Peyer's patch (tissue), 4 donors: ENCODE measurements at places on chromosomes 2 and 18. TPM values are rescaled to one million over a fixed set of nuclear protein-coding genes. Genes with fewer than 3 reads are reported as not detected.

DNA sequence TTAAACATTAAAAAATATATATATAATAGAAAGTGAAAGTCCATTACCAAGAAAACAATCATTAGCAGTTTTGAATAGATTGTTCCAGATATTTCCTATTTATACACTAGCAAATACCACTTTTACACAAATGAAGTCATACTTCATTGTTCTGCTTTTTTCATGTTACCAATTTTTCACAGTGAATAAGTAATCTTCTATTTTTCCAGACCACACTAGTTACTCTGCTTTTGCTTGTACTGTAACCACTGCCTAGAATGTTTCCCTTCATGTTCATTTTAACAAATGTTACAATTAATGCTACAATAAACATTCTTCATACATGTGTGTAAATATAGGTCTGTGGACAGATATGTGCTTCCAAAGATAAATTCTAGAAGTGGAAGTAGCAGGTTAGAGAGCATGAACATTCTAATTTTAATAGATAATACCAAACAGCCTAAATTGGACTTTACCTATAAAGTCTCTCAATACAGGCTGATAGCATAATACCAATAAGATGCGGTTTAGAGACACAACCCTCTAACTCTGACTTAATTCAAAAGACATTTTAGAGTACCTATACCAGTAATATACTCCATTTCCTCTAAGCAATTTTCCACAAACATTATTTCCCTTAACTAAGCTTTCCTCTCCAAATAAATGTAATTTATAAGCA is 17.0 kb downstream of the ITSN2 start:
- H3K36me3 ChIP-seq: no peaks in the 10 kb centered on the region
- no peaks in the 10 kb centered on the region for H3K27me3 ChIP-seq
- H3K4me1 ChIP-seq: peaks cover 35% of the 10 kb centered on the region
- no peak for DNase-seq
- H3K4me3 ChIP-seq: no peak overlapping the region
- no peak overlapping the region for H3K27ac ChIP-seq

DNA sequence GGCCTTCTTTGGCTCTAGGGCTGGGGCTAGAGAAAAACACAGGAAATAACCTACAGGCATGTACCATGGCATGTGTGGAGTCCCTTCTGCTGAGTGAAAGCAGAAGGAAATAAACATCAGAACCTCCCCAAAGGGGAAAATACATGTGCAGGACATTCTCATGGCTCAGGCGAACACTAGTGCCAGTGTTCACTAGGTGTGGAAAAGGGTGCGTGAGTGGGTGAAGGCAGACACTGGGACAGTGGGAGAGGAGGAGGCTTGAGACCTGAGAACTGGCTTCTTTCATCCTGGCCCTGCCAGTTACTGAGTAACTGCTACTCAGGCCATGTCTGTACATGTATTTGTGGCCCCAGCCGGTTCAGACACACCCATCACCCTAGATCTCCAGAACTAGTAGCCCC is 268.2 kb downstream of the PRKCE start:
- H3K27me3 ChIP-seq: no peaks in the 10 kb centered on the region
- no peak overlapping the region for H3K27ac ChIP-seq
- no peak overlapping the region for H3K4me3 ChIP-seq
- no peak for DNase-seq
- no peaks in the 10 kb centered on the region for H3K4me1 ChIP-seq

DNA sequence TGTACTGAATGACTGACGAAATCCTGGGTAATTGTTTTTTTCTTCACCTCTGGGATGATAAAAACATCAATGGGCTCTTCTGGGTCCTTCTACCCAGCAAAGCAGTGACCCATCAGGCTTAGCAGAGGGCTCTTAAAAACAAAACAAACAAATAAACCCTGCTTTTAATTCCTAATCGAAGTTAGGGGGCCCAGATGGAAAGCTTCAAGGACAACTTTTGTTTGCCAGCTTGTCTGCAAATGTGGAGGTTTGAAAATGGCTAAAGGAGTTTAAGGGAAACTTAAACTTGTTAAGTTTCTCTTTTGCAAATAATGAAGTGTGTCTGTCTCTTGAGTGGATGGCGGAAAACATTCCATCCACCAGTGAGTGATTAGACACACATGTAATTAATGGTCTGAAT is 327.2 kb downstream of the SATB2 start:
- H3K27me3 ChIP-seq: no peaks in the 10 kb centered on the region
- H3K4me1 ChIP-seq: no peaks in the 10 kb centered on the region
- no peak overlapping the region for H3K27ac ChIP-seq
- DNase-seq: no peak
- H3K4me3 ChIP-seq: no peak overlapping the region
- H3K36me3 ChIP-seq: no peaks in the 10 kb centered on the region

GRCh38 chr18:67104700-67105284 is 411.7 kb downstream of the DSEL start:
- H3K4me3 ChIP-seq: no peak overlapping the region
- no peaks in the 10 kb centered on the region for H3K36me3 ChIP-seq
- H3K27ac ChIP-seq: no peak overlapping the region
- DNase-seq: peak; percentile 75

DNA sequence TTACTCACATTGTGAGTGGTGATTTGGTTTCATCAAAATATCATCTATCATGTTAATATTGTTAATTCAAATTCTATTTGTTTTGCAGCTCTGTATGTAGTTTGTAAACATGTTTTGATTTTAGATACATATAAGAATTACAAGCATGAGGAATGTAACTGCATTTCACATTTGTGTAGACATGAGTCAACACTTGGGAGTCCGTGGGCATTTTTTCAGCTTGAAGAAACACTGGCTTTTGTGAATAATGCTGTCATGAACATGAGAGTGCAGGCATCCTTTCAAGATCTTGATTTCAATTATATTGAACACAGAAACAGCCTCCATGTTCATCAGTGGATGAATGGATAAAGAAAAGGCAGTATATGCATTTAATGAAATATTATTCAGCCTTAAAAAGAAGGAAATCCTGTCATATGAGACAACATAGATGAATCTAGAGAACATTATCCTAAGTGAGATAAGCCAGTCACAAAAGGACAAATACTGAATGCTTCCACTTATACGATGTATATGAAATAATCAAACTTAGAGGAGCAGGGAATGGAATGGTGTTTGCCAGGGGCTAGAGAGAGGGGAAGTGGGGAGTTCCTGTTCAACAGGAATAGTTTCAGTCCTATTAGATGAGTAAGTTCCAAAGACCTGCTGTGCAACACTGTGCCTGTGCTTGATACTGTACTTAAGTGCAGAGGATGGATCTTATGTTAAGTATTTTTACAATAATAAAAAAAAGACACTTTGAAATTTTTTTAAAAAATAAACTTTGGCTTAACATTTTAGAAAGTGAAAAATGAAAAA is 194.9 kb downstream of the LRATD1 start:
- no peaks in the 10 kb centered on the region for H3K27me3 ChIP-seq
- no peaks in the 10 kb centered on the region for H3K36me3 ChIP-seq
- no peak overlapping the region for H3K27ac ChIP-seq
- no peak overlapping the region for H3K4me3 ChIP-seq
- no peaks in the 10 kb centered on the region for H3K4me1 ChIP-seq
- DNase-seq: no peak

- no peaks in the 10 kb centered on the region for H3K27me3 ChIP-seq
- no peak for DNase-seq
- no peak overlapping the region for H3K4me3 ChIP-seq
- H3K4me1 ChIP-seq: no peaks in the 10 kb centered on the region
Measured at GRCh38 chr2:130864830-130865800, 28.4 kb downstream of the ARHGEF4 start.

DNA sequence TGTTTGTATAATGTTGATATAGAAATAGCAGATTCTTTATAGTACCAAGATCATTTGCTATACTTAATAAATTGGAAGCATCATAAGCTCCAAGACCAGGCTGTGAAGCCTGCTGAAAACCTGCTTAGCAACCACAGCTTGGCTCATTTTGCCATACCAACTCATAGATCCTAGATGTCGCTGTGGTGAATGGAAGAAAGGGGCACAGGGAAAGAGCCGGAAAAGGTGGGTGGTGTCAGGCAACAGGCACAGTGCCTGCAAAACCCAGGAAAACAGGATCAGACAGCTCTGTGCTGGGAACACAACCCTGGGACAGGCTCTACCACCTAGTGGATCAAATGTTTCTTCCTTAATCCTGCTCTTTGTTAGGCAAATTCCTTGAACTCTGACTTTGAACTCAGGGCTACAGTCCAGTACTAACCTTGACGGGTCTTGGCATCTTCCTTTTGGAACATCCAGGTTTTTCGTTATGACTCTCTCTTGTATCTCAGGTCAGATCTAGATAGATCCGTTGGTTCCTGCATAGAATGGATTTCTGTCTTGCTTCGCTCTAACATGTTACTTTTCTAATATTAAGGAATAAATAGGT is 31.6 kb downstream of the TWSG1 start:
- H3K27me3 ChIP-seq: no peaks in the 10 kb centered on the region
- no peaks in the 10 kb centered on the region for H3K4me1 ChIP-seq
- H3K4me3 ChIP-seq: no peak overlapping the region

GRCh38 chr18:63676526-63677323 is 15.0 kb upstream of the SERPINB3 start:
- no peak overlapping the region for H3K27ac ChIP-seq
- DNase-seq: no peak
- no peaks in the 10 kb centered on the region for H3K36me3 ChIP-seq
- no peak overlapping the region for H3K4me3 ChIP-seq
- no peaks in the 10 kb centered on the region for H3K4me1 ChIP-seq

DNA sequence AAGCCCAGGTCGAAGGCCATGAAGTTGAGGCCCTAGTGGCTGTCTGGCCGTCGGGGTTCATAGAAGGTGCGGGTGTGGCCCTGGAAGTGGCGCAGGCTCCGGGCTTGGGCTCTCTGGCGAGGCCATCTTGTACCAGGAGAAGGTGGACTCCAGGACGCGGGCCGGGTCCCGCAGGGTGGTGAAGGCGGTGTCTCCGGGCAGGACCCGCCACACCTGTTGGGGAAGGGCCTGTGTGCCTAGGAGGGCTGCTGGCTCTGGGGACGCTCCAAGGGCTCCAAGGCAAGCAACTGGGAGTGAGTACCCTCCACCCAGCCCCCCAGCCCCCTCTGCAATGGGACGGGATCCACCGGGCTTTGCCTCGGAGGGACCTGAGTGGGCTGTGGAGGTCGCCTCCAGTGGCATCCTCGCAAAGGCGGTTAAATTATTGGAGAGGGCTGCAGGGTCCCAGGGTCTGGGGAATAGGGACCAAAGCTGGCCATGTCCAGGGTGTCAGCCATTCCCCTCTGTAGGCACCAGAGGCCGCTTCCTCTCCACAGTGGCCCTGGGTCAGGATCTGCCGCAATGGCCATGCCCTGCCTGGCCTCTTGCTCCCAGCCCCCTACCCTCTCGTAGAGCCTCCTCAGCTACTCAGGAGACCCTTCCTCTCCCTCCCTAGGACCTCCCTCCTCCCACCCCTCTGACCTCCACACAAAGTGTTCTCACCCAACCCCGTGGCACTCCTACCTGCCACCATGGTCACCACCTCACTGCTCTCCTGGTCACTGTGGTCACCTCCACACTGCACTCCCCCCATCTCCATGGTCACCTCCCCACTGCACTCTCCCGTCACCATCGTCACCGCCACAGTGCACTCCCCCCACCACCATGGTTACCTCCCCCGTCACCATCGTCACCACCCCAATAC is 10.3 kb downstream of the AQP12A start:
- no peaks in the 10 kb centered on the region for H3K36me3 ChIP-seq
- no peak overlapping the region for H3K4me3 ChIP-seq
- no peak overlapping the region for H3K27ac ChIP-seq
- DNase-seq: no peak
- H3K4me1 ChIP-seq: no peaks in the 10 kb centered on the region
- no peaks in the 10 kb centered on the region for H3K27me3 ChIP-seq

DNA sequence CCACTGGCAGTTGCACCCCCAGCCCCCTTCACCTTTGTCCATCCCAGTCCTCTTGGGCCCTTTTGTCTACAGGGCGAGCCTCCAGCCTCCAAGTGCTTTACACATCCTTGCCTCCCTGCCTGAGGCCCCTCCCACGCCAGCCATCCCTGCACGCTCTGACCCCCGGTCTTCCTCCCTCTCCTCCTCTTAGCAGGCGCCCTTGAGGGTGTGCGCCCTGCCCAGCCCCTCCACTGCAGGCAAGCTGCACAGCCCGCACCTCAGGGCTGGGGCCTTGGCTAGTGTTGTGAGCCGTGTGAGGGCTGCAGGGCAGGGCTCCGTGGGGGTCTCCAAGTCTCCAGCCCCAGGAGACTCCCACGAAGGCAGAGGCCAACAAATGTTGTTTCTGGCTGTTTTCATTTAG is 6.9 kb downstream of the BOK start:
- H3K27ac ChIP-seq: no peak overlapping the region
- DNase-seq: no peak
- H3K36me3 ChIP-seq: no peaks in the 10 kb centered on the region
- no peaks in the 10 kb centered on the region for H3K4me1 ChIP-seq
- H3K4me3 ChIP-seq: no peak overlapping the region
- no peaks in the 10 kb centered on the region for H3K27me3 ChIP-seq

DNA sequence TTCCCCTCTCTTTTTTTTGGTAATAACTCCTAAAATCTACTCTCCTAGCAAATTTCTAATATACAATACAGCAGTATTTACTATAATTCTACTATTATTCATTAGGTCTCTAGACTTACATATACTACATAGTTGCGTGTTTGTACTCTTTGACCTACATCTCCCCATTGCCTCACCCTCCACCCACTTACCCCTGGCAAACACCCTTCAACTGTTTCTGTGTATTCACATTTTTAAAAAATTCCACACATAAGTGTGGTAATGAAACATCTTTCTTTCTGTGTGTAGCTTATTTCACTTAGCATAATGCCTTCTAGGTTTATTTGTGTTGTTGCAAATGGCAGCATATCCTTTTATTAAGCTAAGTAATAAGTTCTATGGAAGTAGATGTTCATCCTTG is 336.0 kb downstream of the CCDC85A start:
- no peaks in the 10 kb centered on the region for H3K4me1 ChIP-seq
- no peak for DNase-seq
- H3K4me3 ChIP-seq: no peak overlapping the region
- no peak overlapping the region for H3K27ac ChIP-seq
- no peaks in the 10 kb centered on the region for H3K36me3 ChIP-seq

GRCh38 chr18:32683044-32683443 is 89.8 kb downstream of the KLHL14 start:
- no peaks in the 10 kb centered on the region for H3K27me3 ChIP-seq
- H3K4me1 ChIP-seq: no peaks in the 10 kb centered on the region
- no peaks in the 10 kb centered on the region for H3K36me3 ChIP-seq
- H3K4me3 ChIP-seq: no peak overlapping the region
- no peak for DNase-seq

DNA sequence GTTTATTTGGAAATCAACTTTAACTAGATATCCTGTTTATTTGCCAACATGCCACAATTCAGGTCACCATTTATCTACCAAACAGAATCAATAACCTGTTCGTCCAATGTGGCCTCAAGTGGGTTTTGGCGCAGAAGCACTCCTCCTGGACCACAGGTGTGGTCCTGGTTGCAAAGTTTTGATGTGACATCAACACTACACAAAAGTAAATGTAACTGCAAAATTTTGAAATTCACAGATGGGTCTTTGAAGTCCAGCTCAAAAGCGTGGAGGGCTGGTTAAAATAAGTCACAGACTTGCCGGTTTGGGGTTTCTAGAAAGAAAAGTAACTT is 474 bp upstream of the GCA start:
- no peaks in the 10 kb centered on the region for H3K4me1 ChIP-seq
- peak overlapping the region; percentile 65 for H3K4me3 ChIP-seq
- H3K27ac ChIP-seq: peak overlapping the region; percentile 87
- DNase-seq: no peak
- no peaks in the 10 kb centered on the region for H3K36me3 ChIP-seq

GRCh38 chr2:211093743-211094303 is 537.4 kb downstream of the CPS1 start:
- H3K27me3 ChIP-seq: no peaks in the 10 kb centered on the region
- H3K27ac ChIP-seq: no peak overlapping the region
- DNase-seq: no peak
- no peak overlapping the region for H3K4me3 ChIP-seq

The VWC2L gene
- not detected for total RNA-seq

The CSRNP3 gene
- 1.6 TPM for total RNA-seq

The MYL12A gene
- 311 TPM for total RNA-seq

The FLACC1 gene
- not detected for total RNA-seq

The GCC2 gene
- 98.3 TPM for total RNA-seq

The LCLAT1 gene
- 31.4 TPM for total RNA-seq
